ENCODE measurements at places on chromosomes 2 and 18.

GRCh38 chr2:101022221-101022620, 20.1 kb downstream of the RPL31 start:
- no peak for DNase-seq

GRCh38 chr18:57107140-57107832, 39.6 kb upstream of the BOD1L2 start:
- no peak for DNase-seq

DNA sequence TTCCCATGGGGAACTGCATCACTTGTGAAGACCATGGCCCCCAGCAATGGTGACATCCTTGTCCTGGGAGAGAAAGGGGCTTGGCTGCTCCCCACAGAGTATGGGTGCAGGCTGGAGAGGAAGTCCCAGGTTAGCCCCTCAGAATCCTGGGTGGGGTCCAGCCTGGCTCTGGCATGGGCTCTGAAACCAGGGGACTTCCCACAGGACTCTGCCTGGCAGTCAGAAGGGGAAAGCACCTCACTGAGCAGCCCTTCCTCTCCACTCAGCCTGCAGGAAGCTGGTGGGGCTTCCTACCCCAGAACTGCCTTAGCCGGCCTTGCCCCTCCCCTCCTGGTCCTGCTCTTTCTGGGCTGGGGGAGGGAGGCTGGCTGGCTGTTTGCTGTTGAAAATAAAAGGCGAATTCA, 3.7 kb downstream of the NEURL3 start:
- no peak for DNase-seq

DNA sequence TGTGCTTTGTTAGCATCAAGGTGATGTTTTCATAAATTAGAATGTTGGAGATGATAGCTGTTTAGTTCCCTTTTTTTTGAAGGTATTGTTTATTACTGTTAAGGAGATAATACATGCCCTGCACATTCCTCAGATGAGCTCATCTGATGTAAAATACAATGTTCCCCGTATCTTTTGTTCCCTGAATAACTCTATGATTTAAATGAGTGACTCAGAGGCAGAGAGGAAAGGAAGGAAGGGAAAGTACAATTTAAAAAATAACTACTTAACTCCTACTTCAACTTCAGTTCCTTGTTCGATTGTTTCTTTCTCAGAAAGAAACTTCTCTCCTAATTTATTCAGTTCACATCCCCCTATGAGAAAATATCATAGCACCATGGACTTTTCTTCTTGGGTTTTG, 208.7 kb downstream of the KCNE4 start:
- DNase-seq: no peak

DNA sequence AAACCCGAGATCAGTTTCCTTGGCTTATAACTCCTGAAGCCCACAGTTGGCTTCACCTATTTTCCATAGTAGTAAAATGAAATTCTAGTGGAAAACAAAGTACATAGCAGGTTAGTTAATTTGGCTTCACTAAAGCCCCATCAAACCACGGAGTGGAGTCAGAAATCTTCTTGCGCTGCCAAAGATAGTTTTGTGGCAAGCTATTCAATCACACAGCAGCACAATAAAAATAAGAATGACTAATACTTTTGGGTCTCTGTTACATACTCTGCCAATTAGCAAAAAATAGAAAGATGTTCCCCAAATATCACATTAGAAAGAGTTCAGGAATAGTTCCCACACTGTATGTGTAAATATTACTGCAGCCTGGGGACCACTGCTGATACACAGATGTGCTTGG, 175.2 kb upstream of the NOL4 start:
- DNase-seq: no peak

- DNase-seq: peak; percentile 86
Measured at GRCh38 chr2:135052042-135052876, at the start of gene RAB3GAP1. RAB3GAP1 (plus strand) TSS chr2:135052292; CDS start chr2:135052308, 16 bp downstream.

DNA sequence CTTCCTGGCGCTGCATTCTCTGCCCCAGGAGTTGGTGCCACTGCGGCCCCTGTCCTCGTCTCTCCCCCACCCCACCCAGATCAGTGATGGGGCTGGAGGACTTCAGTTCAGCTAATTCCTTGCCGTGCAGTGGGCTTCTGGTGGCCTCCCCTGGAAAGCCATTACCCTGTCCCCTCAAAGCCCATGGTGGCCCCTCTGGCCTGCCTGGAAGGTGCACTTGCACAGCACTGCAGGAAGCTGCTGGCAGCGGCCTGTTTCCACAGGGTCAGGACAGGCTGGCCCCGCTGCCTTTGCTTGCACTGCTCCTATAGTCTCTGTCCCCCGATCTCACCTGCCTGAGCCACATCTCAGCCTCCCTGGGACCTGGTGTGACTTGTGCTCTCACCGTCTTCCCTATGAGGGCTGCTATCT, 105.1 kb downstream of the USP40 start:
- DNase-seq: no peak

DNA sequence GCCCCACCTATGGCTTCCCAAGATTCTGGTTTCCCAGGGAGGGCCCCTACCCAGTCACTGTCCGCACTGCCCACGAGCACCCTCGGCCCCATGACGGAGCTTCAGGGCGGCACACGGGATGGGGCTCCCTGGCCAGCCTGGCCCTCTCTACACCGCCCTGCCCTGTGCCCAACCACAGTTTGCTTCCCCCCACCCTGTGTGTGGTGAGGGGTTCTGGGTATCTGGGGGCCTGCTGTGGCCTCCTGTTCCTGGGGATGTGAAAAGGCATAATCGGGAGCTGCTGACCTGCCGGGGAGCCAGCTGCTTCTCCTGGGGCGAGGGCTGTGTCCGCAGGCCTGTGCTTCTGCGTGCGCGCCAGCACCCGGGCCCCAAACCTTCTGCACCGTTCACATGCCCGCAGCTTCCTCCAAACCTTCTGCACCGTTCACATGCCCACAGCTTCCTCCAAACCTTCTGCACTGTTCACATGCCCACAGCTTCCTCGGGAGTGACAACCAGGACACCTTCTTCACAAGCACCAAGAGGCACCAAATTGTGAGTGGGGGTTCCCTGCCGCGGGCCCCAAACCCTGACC, 12.4 kb downstream of the ANO7 start:
- DNase-seq: no peak

- DNase-seq: no peak
Measured at GRCh38 chr2:1701020-1701419, 43.3 kb downstream of the PXDN start.

GRCh38 chr18:28766027-28766426, 589.1 kb upstream of the CDH2 start:
- DNase-seq: no peak

DNA sequence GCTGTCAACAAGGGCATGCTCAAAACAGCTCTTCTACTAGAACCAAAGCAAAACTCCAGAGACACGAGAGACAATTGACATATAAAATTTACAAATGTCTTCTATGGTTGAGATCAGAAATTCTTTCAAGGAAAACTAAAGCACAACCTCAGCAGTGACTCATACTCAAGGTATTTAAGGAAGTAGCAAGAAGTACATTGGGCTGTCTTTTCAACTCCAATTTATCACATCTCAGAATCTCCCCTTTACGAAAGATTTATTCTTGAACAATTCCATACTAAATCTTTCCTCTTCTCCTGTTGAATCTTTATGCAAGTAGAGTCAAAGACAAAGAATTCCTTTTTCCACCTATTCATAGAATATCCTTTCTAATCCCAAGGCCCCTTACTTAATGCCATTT, 324.0 kb downstream of the IRS1 start:
- DNase-seq: no peak

DNA sequence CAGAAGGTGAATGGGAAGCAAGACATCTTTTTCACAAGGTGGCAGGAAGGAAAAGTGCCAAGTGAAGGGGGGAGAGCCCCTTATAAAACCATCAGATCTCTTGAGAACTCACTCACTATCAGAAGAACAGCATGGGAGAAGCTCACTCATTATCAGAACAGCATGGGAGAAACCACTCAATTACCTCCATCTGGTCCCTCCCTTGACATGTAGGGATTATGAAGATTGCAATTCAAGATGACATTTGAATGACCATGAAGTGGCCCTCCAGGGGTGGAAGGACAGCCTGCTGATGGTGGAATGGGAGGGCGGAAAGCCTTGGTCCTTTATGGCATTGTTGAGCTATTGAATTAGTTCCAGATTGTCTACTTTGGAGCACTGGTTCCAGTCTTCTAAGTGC, 413.0 kb upstream of the MEX3C start:
- no peak for DNase-seq

DNA sequence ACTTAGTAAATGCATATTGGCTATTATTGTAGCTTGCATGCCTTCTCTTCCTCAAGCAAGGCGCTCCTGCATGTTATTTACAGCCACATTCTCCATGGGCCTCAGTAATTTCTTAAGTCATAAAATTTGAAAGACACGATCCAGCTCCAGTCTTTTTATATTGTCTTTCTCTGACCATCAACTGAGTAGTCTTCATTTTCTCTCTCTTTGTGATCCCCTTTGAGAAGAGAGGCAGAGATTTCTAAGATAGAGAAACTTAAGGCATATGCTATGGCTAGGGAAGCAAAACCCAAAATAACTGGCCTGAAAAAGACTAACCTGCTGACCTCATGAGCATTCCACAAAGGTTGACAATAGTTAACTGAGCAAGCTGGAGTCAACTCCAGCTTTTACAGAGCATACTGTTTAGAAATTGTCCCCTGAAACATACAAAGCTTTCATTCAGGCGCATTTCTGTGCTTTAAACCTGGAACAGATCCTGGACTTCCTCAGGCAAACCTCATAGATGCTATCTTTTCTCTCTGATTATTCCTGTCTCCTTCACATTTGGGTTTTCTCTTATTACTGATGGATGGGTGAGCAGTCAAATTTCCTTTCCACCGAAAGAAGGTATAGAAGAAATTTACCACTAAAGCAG, 4.6 kb downstream of the DPP4 start:
- DNase-seq: no peak

- no peak for DNase-seq
Measured at GRCh38 chr2:241002275-241003046, 4.0 kb downstream of the SNED1 start.

- no peak for DNase-seq
Measured at GRCh38 chr18:73690222-73690621, 457.4 kb downstream of the FBXO15 start.

GRCh38 chr2:232492963-232493700, 5.5 kb upstream of the ECEL1 start:
- no peak for DNase-seq

DNA sequence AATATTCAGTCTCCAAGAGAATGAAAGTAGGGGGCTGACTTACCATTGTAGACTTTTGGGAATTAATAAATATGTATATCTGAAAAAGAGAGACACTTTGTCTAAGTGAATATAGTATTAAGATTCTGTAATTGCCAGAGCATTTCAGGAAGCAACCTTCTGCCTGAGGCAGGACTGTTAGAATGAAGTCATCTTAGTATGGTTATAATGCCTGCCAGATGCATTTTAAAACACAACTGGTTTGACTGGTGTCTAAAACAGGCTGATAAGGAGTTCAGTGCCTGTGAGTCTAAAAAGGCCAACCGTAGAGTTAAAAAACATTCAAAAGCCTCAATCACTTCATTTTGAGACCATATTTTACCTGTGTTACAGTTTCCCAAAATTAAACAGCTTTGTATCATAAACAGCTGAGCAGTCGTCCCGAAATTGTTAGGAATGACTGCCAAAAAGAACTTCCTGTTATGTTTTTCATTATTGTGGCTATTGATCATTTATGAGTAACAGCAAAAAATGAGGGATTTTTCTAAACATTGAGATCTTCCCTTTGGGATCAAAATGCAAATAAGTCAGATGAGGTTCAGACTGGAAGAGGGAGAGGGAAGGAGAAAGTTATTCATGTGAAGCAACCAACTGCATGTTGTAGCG, 443.9 kb downstream of the PID1 start:
- DNase-seq: no peak

- DNase-seq: no peak
Measured at GRCh38 chr2:47767497-47767844, 15.5 kb upstream of the MSH6 start.

- no peak for DNase-seq
Measured at GRCh38 chr2:14673351-14673875, 40.9 kb downstream of the LRATD1 start.

- peak; percentile 34 for DNase-seq
Measured at GRCh38 chr2:120761164-120761861, 25.6 kb downstream of the GLI2 start.

GRCh38 chr2:118654945-118655344, 192.5 kb downstream of the EN1 start:
- DNase-seq: no peak

- no peak for DNase-seq
Measured at GRCh38 chr2:65370387-65371073, 61.9 kb downstream of the SPRED2 start.

GRCh38 chr18:72742002-72742401, 125.8 kb downstream of the NETO1 start:
- no peak for DNase-seq

GRCh38 chr2:10149635-10150034, 27.1 kb downstream of the RRM2 start:
- no peak for DNase-seq

DNA sequence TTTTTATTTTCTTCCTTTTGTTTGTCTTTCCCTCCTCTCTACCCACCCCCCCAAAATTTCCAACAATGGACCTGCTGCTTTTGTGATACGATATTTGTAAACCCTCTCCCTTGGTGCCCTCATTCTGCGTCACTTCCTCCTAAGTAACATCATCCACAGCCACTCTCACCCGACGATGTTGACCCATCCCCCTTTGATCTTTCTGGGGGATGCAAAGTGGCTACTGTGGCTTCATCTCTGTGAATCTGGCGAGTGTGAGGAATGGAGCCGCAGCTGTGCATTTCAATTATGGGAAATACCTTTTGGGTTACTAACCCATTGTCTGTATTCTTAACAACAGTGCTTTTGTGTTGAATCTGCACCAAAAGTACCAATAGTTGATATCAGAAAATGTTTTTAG, 19.4 kb downstream of the ANTXR1 start:
- no peak for DNase-seq

- no peak for DNase-seq
Measured at GRCh38 chr2:152632736-152633135, 84.5 kb downstream of the PRPF40A start.

DNA sequence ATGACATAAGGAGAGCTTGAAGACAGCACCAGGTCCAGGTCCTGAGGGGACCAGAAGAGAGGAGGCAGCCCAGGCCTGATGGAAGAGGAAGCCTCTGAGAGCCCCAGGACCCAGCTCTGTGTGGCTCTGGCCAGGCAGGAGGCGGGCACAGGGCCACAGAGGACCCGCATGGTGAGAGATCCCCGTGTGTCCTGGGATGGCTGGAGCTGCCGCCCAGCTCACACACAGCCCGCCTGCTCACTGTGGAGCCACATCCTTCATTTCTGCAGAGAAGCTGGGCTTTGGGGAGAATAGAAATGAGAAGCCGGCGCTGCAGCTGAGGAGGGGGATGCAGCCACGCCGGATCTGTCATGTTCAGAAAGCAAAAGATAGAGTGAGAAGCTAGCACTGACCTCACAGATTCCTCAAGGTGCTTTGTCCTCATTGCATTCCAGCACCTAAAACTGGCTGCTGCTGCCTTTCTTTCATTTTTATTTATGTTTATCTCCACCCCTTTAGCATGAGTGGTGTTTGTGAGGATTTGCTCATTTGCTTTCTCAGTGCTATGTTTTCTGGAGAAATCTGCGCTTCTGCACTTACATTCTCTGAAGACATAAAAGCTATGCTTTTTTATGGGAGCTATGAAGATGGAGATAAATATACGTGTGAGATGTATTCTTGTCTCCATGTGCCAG, 307.6 kb upstream of the MYT1L start:
- no peak for DNase-seq

All from right forelimb (tissue), 1 donor.